ENCODE measurements at places on chromosomes 1 and 21. TPM values are rescaled to one million over a fixed set of nuclear protein-coding genes. Genes with fewer than 3 reads are reported as not detected.

Gene DENND2C
- 8.8 TPM for total RNA-seq

Gene PRDM2
- 34.2 TPM for total RNA-seq

Gene CD53
- 21.5 TPM for total RNA-seq

Gene PRR9
- not detected for total RNA-seq

Gene FOXJ3
- total RNA-seq: 103 TPM

Gene PPIAL4G
- 0.05 TPM for total RNA-seq

Gene TIE1
- 38.5 TPM for total RNA-seq

Gene PRKAB2
- total RNA-seq: 26.9 TPM

Gene TFF3
- total RNA-seq: 6.8 TPM

Gene F5
- total RNA-seq: 4.5 TPM

Gene S100A14
- 8.1 TPM for total RNA-seq

Gene SYNJ1
- 11.1 TPM for total RNA-seq

Gene OXCT2
- 0.90 TPM for total RNA-seq

Gene WNT9A
- total RNA-seq: 2.7 TPM

Gene RGS1
- total RNA-seq: 51.2 TPM

Gene SHISAL2A
- total RNA-seq: not detected

Gene PDC
- not detected for total RNA-seq

Gene HSD3B2
- total RNA-seq: not detected

Gene TSACC
- not detected for total RNA-seq

Gene RIMS3
- 3.1 TPM for total RNA-seq

Gene LYSMD1
- 6.8 TPM for total RNA-seq

Gene GJA8
- not detected for total RNA-seq

Gene PDE9A
- 13.5 TPM for total RNA-seq

Gene CRTC2
- total RNA-seq: 4.3 TPM

Gene FLG2
- total RNA-seq: not detected

Gene PIAS3
- 27.0 TPM for total RNA-seq

Gene CCDC24
- 2.8 TPM for total RNA-seq

Gene HTR6
- total RNA-seq: not detected

Gene KCNT2
- total RNA-seq: 31.2 TPM

Gene ARHGAP29
- 72.0 TPM for total RNA-seq

Gene KRTAP10-5
- not detected for total RNA-seq

Gene LRRC53
- not detected for total RNA-seq

Gene MNDA
- 9.0 TPM for total RNA-seq

Gene HUNK
- total RNA-seq: 7.3 TPM

Measured in urinary bladder (tissue), 4 donors.